ENCODE measurements at places on chromosomes 11 and 22.

DNA sequence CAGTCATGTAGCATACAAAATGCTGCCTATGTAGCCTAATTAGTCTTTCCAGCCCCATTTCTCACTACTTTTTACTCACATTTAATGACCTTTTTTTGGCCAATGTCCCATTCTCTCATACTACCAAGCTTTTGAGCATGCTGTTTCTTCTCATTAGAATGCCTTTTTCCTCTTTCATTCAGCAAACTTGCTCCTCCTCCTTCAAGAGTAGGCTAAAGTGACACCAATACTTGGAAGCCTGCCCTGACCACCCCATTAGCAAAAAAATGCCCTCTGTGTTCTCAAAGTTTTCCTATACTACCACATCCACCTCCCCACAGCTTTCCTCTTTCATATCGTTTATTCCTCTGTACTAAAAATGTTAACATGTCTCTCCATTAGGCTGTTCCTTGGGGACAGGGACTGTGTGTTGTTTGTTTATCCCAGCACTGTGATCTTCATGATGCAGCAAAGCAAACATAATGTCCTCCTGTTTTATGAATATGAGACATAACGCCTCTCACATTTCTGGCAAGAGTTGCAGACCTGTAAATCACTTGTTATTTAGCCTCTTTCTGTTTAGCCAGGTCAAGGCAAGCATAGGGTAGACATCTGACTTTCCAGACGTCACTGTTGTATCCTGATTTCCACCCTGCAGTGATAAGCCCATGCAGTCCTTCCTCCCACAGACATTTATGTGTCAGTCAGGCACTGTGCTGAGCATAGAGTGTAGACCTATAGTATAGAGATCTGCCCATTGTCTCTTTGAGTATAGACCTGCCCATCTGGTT lies 62.0 kb upstream of the UCP3 start:
- DNase-seq, result no peak

- DNase-seq, result no peak
These were observed 34.2 kb downstream of the LRRC10B start for GRCh38 chr11:61542705-61543104.

- no peak for DNase-seq
These were observed 9.2 kb downstream of the PRR5 start for GRCh38 chr22:44711241-44711560.

GRCh38 chr11:119055901-119056300 lies 1.1 kb downstream of the HYOU1 start:
- DNase-seq, result no peak

- peak; percentile 19 for DNase-seq
These were observed 29.2 kb downstream of the SYT7 start for GRCh38 chr11:61551634-61552033.

GRCh38 chr11:14119357-14119756 lies 156.8 kb downstream of the SPON1 start:
- DNase-seq, result no peak

- peak; percentile 71 for DNase-seq
These were observed 29.9 kb upstream of the LRRC32 start for GRCh38 chr11:76700177-76701100.

DNA sequence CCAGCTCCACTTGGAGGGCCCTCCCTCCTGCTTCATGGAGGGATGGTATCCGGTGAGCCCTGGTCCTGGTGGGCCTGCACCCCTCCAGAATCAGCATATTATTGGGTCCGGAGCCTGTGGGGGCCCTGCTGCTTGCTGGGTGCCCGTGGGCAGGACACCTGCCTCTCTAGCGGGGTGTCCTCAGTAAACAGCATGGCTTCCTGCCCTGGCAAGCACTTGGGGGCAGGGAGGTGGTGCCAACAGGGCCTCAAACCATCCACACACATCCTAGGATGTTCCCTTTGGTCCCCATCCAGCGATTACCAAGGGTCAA lies 108.3 kb downstream of the CTTN start:
- DNase-seq, result no peak

GRCh38 chr11:71103266-71103665 lies 149.1 kb downstream of the SHANK2 start:
- DNase-seq, result peak; percentile 34

- no peak for DNase-seq
These were observed 400.4 kb downstream of the NXPE2 start for GRCh38 chr11:115078461-115079438.

GRCh38 chr11:35061516-35062440 lies 77.2 kb upstream of the CD44 start:
- DNase-seq, result no peak

DNA sequence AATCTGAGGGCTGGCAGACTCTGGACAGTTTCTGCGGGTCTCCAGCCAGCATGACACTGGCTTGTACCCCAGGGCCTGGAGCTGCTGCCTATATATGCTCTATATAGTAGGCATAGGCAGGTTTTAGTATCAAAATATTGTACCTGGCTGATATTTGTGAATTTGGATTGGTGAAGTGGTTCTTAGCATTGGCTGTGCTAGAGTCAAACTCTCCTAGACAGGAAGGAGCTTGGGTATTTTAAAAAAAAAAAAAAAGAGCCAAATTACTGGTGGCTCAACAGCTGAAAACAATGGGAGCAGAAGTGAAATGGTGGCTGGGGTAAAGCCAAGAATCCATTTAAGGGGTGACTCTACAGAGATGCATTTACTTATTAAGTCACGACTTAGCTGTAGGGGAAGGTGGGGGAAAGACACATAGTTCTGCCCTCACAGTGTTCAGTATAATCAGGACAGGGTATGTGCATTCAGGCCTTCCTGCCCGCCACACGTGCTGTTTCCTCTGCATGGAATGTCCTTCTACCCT lies 11.0 kb upstream of the MTFP1 start:
- DNase-seq, result no peak

DNA sequence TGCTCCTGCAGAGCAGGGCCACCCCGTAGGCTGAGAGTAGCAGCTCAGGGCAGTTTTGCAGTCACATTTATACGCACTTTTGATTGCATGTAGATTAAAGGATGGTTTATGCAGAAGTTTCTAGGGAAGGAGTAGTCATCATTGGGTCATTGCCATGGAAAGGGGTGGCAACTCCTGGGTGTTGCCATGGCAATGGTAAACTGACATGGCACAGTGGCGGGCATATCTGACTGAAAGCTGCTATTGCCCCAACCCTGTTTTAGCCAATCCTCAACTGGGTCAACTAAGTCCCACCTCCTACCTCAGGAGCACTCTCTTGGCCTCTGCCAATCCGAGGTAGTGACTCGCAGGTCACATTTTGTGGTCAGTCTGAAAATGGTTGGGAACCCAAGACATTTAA lies 2.4 kb upstream of the ARSA start:
- DNase-seq, result peak; percentile 18

DNA sequence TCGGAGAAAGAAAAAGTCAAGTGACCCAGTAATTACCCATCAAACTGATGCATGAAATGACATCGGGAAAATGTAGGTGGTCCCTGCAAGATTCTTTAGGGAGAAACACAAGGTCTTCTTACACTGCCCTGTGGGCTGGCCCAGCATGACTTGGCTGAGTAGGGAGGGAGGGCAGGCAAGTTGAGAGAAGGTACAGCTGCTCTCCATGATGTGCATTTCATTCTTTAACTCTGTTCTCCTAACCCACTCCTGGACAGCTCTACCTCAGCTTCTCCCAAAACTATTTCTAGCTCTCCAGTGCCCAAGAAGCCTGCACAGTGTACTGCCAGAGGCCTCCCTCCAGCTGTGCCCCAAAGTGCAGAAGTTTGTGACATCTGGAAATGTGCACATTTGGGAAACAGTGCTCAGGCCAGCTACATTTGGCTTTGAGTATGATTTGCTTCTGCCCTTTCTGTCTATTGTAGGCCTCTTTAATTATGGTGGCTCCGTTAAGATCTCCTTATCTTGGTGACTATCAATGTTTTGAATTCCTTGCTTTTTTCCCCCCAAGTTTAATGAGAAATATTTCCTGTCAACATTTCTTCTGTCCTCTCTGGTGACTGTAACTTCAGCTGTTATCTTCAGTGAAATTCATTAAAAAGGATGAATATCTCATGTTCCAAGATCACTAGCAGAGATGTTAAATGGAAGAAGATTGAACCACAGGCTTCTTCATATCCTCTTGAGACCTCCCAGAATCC lies 26.7 kb upstream of the PRSS23 start:
- no peak for DNase-seq

- DNase-seq, result no peak
These were observed 41.8 kb downstream of the XKR3 start for GRCh38 chr22:16783453-16783852.

DNA sequence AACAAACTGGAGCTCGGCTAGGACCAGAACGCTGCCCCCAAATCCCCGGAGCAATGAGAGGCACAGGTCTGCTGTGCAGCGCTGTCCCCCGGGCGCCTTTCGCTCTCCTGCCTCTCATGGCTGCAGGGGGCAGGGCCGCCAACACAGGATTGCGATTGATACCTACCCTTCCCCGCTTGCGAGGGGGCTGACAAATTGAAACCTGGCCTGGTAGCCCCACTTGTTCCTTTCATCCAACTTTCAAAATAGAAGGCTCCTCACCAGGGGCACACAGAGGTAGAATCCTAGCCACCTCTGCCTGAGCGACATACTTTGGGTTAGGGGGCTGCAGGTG lies 642 bp upstream of the CASTOR1 start:
- no peak for DNase-seq

- DNase-seq, result no peak
These were observed 32.4 kb upstream of the ARHGAP32 start for GRCh38 chr11:129224538-129224937.

GRCh38 chr22:24450610-24451009 lies 23.2 kb downstream of the ADORA2A start:
- no peak for DNase-seq

DNA sequence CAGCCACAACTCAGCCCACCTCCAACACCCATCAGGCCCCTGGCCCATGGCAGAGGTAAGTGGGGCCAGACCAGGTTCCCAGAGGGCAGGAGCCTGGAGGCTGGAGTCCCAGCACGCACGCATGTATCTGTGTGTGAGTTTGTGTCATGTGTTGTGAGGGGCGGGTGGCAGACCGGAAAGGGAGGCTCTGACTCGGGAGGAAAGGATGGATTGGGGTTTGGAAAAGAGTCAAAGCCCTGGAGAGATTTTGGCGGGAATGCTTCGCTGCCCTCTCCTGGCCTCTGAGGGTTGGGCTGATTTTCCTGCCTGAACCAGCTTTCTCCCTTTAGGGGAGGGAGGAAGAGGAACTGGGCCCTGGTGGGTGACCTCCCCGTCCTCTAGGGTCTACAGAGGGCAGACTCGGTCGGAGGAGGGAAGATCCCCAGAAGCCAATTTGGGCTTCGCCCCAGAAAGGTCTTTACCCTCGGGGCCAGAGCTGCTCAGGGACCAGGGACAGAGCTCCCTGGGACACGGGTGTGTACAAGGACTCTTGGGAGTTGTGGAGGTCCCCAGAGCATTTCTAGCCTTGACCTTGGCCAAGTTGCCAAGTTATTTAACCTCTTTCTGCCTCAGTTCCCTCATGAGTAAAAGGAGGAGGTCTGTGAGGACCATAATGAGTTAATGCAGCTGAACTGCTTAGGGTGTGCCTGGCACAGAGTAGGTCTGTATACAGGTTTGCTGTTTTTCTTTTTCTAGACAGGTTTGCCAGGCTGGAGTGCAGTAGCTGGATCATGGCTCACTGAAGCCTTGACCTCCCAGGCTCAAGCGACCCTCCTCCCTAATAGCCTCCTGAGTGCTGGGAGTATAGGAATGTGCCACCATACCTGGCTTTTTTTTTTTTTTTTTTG lies 6.9 kb downstream of the C11orf68 start:
- peak; percentile 93 for DNase-seq

GRCh38 chr11:10594407-10594806 lies 25.9 kb upstream of the LYVE1 start:
- no peak for DNase-seq

GRCh38 chr22:39266398-39267030 lies 21.7 kb upstream of the PDGFB start:
- DNase-seq, result no peak

DNA sequence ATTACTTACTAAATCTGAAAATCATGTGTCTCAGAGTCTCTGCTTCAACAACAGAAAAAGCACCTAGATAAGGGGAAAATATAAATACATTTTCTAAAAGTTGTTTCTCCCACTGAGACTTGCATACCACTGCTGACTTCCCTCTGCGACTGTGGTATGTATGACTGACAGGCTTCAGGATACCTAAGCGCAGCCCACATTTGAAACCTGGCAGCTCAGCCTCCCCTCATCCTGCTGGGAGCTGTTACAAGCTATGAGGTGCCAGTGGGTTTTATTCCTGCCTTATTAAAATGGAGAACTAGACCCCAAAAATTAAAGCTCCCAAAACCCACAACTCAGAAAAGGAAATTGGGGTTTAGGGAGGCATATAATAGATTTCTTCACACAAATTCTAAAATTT lies 133.6 kb downstream of the RAB38 start:
- DNase-seq, result no peak

DNA sequence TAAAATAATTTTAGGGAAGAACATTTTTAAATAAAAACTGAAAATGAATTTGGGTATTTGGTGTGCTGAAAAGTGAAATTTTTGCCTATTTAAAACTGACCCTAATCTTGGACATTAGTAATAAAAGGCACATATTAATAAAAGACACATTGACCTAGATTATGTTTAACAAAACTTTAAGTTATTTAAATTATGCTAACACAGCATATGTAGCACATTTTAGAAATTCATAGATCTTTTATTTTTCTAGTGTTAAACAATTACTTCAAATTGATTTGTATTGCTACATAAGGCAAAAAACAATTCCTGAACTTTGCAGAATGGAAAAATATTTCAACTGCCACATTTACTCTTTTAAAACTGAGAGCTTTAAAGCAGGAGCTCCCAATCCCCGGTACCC lies 10.6 kb downstream of the C11orf58 start:
- no peak for DNase-seq

DNA sequence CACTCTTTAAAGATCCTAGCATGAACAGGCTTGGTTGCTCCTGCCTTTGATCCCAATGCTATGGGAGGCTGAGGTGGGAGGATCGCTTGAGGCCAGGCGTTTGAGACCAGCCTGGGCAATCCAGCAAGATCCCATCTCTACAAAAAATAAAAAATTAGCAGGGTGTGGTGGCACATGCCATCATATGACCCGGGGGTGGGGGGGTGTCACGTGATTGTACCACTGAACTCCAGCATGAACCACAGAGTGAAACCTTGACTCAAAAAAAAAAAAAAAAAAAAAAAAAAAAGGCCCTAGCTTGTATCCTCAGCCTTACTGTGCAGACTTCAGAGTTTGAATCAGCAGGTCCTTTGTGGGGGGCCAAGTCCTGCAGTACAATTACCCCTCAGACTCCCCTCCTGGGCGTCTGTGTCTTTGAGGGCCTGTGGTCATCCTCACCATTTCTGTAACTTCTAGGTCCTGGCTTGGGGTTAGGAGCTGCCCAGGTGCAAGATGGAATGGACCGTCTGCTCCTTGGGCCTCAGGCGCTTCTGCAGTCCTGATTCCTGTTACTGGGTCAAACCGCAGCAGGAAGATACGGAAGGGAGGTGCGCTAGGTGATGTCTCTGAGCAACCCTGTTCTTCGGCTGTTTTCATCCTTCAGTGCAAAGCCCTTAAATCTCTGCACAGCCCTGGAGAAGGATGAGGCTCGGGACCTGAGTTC lies 208.1 kb downstream of the CTTN start:
- DNase-seq, result no peak

GRCh38 chr11:70072461-70072860 lies 5.7 kb upstream of the ANO1 start:
- DNase-seq, result no peak

- no peak for DNase-seq
These were observed 8.2 kb downstream of the ARRB1 start for GRCh38 chr11:75342966-75343870.

- no peak for DNase-seq
These were observed 3.8 kb downstream of the ROBO4 start for GRCh38 chr11:124893781-124894401.

- DNase-seq, result no peak
These were observed 25.7 kb downstream of the DGCR2 start for GRCh38 chr22:19096555-19096954.

GRCh38 chr11:63635762-63636465 lies 21.7 kb upstream of the PLAAT3 start:
- peak; percentile 35 for DNase-seq
